ENCODE measurements at places on chromosomes 2 and 18.

DNA sequence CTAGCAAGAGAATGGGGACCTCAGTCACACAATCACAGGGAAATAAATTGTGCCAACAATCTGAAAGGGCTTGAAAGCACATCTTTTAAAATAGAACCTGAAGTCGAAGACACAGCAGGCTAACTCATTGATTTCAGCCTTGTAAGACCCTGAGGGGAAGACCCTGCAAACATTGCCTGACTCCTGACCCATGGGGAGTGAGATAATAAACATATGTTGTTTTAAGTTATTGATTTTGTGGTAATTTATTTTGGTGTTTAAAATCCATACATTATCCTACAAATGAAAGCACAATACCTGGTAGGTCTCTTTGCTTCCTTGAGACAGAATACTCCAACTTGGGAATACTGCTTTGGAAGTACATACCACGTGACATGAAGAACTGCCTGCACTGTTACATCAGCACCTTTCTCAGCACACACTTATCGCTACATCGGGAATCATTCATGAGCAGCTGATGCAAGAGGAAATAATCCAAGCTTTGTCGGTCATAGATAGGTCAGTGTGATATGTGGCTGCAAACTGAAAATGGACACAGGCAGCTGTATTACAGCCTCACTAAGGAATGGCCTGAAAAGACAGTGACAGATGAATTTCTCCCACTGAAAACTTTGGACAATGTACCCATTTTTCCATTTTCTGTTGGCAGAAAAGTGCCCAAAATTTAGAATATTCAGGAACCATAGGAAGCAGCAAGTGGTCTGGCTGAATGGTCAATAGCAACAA, 494.5 kb upstream of the MAP2 start:
- no peak for DNase-seq

GRCh38 chr2:215332872-215333595, 21.2 kb downstream of the ATIC start:
- no peak for DNase-seq

GRCh38 chr18:78156466-78156865, 823.2 kb upstream of the SALL3 start:
- DNase-seq: no peak

- no peak for DNase-seq
These were observed 573 bp downstream of the PAIP2B start for GRCh38 chr2:71226096-71226964.

DNA sequence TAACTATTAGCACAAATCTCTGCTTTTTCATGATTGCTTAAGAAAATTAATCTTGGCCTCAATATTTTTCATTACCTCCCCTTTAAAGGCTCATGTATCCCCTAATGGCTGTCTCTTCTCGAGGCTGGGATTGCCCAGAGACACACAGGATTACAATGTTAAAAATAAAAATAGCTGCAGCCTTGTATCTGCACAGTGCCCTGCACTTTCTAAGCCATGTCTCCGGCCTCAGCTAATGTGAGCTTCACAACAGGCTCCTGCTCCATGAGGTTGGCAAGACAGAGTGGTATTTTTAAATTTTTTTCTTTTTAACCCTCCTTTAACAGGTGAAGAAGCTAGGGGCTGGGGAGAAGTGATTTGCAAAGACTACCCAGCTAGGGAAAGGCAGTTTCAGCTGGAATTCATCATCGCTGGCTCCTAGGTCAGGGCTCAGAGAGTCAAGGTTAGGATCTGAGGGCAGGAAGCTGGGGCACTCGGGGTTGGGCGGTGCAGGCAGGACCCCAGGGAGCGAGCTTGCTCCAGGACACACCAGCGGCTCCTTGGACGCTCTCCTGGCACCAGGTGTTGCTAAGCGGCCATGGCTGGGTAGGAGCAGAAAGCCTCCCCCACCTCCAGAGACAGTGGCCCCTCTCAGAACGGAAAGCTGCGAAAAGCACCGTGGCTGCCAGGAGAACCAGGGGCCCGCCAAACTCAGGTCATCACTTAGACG, 135.6 kb downstream of the SMAD2 start:
- DNase-seq: no peak

GRCh38 chr2:216651351-216651881, 18.2 kb downstream of the IGFBP2 start:
- no peak for DNase-seq

- no peak for DNase-seq
These were observed 272.0 kb downstream of the CYRIA start for GRCh38 chr2:16393500-16394071.

DNA sequence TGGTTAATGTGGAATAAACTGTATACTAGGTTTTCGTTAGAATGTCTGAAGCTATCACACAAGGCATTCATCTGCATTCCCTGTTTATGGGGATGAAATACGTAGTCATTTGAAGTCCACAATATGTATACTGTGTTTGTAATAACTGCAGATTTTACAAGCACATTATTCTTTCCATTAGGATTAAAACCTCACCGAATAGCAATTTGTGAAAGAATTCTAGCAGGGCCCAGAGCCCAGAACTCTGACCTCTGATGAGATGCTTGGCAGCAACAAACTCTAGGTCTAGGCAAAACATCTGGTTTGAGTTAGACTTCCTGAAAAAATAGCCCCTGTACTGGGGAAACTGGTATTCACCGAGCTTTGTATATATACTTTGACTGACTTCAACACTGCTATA, 158.2 kb downstream of the SRBD1 start:
- DNase-seq: no peak

DNA sequence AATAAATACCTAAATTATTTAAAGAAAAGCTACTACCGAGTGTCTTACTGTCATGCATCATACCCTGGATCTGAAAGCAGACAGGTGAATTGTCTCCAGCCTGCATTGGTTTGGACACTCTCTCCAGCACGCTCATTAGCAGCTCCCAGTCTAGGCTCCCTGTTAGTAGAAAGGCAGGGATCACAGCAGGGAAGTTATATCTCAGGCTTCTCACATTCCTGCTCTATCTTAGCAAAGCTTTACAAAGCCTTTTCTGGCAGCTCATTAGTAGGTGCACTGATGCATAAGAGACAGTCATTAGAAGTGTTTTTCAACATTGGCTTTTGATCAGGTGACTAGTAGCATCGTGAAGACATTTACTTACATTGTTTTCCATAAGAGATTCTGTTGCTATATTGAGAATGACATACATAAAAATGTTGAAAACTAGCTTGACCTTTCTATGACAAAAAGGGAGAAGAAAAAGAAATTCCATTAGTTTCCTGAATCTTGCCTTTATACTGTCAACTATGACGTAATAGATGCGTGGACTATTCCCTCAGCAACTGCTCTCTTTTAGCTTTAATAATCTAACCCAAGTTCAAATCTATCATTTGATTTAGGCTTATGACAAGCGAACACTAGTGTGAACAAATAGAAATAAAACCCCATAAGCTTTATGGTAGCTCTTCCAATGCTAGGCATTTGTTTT, 408.7 kb upstream of the KCNH7 start:
- no peak for DNase-seq

- DNase-seq: no peak
These were observed at the start of gene GALNT1 for GRCh38 chr18:35581546-35581897. Gene GALNT1, plus strand, starts transcription at chr18:35581740. Its CDS starts 72,923 bp downstream, at chr18:35654663.

DNA sequence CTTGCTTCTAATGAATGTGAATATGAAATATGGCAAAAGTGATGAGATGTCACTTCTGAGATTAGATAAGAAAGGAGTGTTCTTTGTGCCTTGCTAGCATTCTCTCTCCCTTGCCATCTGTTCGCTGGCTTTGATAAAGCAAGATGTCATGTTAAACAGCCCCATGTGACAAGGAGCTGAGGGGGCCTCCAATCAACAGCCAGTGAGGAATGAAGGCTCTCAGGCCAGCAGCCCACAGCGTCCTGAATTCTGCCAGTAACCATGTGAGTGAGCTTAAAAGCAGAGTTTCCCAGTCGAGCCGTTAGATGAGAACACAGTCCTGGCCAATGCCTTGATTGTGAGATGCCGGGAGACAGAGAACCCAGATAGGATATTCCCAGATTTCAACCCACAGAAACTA, 198.8 kb downstream of the IRS1 start:
- DNase-seq: no peak

DNA sequence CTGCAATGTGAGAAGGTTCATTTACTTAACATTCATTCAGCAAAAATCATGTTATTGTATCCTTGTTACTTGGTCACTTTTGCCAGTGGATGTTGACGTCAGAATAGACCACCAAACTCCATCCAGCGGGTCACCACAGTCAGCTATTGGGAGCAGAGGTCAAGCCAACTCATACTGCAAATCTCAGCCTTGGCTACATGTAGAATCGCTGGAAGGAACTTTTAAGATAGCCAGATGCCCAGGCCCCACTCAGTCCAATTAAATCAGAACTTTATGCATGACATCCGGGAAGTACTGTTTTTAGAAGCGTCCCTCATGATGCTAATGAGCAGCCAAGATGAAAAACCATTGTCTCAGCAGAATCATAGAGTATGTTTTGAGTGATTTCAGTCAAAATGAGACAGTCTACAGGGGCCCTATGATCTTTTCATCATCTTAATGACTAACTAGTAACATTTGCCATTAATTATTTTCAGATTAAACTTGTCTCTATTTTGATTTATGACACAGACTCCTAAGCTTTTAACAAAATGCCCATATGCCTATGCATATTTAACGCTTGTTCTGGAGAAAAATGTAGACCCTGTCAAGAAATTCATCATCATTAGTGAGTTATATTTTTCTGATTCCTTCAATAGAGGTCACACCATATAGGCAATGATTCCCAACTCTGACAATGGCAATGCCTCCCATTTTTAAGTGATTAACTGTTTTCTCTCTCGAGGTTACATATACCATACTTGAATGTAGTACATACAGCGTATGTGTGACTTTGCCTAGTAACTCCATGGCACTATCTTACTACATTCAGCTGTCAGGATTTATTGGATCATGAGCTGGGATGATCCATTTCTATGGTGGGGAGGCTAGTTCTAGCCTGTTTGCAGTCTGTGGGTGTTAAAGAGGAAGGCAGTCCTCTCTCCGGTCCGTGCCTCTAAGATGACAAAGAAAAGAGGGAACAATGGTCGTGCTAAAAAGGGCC, 63.7 kb upstream of the CCBE1 start:
- DNase-seq: no peak

- no peak for DNase-seq
These were observed 30.0 kb downstream of the NPC1 start for GRCh38 chr18:23556145-23556780.

DNA sequence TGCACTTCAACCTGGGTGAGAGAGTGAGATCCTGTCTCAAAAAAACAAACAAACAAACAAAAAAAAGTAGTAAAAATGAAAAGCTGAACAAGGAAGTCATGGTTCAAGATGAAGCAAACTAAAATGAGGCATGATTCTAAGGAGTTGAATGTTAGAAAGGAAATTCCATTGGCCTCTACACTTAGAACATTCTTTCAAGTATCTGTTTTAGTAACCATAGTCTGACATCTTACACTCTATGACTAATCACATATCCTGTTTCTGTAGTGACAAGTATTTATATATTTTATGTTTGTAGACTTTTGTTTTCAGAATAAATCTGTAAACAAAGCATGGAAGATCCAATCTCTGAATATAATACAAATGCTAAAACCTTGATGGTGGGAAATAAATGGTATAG, 164.1 kb downstream of the KIAA1328 start:
- no peak for DNase-seq

DNA sequence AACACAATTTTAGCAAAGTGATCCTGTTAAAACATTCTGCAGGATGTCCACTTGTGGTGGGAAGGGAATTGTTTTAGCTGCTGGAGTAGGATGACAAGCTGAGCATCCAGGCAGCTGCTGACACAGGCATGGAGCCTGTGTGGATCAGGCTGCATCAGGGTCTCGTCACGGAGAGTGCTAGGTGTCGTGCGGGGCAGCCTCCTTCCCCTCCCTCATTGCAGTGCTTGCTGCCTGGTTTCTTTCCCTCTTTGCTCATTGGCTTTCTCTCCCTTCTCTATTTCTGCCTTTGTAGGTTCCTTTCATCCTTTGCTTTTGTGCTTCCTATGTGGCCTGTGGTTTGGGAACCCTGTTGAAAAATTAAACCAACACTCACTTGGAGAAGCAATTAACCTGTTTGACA, 172.9 kb downstream of the TPGS2 start:
- DNase-seq: no peak

DNA sequence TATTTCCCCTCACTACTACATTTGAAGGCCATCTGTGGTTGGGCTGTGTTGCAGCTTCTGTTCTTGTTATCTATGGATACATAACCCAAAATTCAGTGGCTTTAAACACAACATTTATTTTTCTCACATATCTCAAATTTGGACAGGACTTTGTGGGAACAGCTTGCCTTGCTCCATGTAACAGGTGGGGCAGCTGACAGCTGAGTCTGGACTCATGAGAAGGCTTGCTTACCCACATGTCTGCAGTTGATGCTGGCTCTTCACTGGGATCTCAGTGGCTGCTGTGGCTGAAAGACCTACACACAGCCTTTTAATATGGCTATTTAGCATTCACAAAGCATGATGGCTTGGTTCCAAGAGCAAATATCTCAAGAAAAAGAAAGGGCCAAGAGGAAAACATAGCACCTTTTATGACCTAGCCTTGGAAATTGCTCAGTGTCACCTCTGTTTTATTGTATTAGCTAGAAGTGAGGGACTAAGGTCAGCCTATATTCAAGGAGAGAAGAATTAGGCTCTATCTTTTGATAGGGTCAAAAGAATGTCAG, 296.8 kb upstream of the ZNF521 start:
- DNase-seq: no peak

DNA sequence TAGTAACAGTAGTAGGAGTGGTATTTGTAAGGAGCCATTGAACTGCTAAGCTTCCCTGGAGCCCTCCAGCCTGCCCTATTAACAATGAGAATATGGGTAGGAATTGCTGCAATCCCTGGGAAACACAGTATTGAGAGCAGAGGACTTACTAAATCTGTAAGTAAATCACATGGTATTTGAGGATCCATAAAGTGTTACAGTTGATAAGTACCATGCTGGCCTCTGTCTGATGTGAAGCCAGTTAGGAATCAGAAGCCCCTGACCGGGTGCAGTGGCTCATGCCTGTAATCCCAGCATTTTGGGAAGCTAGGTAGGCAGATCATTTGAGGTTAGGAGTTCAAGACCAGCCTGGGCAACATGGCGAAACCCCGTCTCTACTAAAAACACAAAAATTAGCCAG, 224.6 kb downstream of the C1D start:
- no peak for DNase-seq

DNA sequence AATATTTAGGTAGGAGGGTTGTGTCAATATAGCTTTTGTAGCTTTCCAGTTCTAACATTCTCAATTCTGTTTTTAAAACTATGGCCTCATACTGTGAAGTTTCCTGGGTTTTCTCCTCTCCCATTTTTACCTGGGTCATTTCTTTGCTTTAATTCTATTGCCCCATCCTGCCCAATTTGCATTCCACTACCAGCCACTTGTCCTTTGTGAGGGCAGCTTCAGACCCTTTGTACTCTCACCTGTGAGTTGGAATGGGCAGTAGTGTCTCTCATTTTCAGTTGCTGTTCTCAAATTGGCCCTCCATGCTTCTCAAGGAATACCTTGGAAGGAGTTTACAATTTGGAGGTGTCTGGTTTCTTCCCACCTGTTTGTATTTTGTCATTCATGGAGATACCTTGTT, 108.4 kb downstream of the CAMKMT start:
- no peak for DNase-seq

GRCh38 chr2:148978706-148979105, 59.8 kb upstream of the LYPD6B start:
- no peak for DNase-seq

All from activated naive CD4-positive, alpha-beta T cell (primary cell).